ENCODE measurements at places on chromosomes 6 and 20.

GRCh38 chr6:167712731-167713475 lies 113.8 kb upstream of the AFDN start:
- no peak for DNase-seq

- DNase-seq: no peak
These were observed at the start of gene PTPRT for GRCh38 chr20:43189554-43190331. PTPRT (minus strand) TSS chr20:43189906; CDS start chr20:43189733, 173 bp downstream.

GRCh38 chr6:134868812-134869211 lies 81.1 kb downstream of the ALDH8A1 start:
- no peak for DNase-seq

DNA sequence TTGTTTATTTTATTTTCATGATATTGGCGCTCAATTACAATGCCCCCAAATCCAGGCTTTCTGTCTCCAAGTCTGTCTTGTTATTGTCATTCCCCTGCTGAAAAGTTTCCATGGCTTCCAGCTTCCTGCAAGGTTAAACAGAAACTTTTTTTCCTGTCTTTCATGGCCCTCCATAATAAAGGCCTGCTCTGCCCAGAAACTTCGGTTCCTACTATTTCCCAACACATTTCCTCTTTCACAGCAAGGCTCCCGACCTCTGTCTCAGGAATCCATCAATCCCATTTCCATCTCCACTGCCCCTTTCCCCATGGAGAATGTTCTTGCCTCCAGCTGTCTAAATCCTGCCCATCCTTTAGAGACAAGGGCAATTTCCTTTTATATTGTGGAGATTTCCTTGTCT lies 365.2 kb upstream of the JARID2 start:
- DNase-seq: no peak

GRCh38 chr20:63864545-63864977 lies 509 bp upstream of the TPD52L2 start:
- no peak for DNase-seq

DNA sequence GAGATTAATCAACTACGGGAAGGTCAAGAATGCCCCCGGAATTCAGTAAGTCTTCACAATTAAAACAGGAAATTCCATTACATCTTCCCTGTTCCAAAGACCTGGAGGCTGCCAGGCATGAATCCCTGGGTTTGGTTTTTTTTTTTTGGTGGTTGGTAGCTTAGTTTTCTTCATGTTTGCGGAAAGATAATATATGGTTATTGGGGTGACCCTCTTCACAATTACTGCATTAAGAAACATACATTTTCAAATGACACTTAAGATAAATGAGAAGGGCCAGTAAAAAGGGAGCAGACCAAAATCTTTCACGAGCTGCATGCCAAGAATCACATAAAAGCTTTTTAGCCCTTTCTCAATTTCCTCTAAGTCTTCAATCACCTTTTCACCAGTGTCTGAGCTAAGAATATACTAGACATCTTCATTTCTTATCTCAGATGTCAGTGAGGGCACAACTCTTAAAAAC lies 64.0 kb downstream of the KIF13A start:
- DNase-seq: no peak

DNA sequence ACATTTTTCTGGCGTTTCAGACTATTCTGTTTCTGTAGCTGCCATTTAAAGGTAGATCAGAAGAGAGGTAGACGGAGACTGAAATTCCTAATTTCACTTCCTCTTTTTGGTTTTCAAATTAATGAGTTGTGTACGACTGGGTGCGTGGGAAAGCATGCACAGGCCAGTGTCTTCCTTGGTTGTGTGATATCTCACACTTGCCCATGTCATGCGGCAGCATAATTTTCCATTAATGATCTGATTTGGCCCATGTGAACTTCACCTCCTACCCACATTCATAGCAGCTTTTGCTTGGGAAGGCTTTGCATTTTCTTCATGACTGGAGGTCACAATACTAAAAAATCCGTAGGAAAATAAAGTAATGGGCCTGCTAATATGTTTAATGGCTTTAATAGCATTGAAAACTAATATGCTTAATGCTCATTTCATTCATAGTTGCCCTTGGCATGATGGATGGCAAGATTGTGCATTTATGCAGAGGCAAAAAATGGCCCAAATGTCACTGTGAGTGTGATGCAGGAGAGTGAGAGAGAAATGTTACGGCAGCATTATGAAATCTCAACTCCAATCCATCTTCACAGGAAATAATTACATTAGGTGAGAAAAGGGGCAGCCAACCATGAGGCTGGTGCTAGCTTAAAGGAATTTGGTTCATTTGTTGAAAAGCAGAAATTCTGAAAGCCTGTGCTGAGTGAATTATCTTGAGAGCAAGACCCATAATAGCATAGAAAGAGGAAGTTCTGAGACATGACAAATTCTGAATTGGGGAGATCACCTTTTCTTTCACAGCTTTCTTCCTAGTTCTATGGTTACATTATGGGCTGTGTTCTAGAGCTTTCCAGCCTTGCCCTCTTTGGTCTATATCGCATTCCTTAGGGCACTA lies 69.0 kb upstream of the UST start:
- DNase-seq: no peak

GRCh38 chr6:268394-268935 lies 23.8 kb upstream of the DUSP22 start:
- no peak for DNase-seq

GRCh38 chr20:50885068-50885467 lies 46.2 kb downstream of the ADNP start:
- DNase-seq: no peak

DNA sequence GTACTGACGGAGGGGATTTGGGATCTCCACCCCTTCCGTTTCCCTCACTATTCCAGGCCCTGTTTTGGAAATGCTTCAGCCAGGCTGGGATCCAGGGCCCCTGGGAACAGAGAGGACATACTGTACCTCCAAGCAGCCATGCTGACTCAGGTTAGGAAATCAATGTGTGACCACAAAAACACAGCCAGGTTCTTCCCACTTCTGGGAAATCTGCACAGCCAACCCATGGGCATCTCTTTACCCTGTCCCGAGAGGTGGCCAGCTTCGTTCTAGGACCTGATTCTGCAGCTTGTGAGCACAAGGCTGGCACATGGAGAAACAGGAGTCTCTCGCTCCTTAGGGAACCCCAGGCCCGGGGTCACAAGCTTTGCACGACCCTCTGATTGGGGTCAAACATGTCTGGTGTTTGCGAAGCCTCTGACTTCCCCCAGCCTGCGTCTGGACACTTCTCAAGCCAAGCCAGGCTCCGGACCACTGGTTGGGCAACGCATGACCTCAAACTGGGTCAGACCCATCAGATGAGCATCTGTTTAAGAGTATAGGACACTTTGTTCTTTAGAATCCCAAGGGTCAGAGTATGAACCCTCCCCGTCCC lies 8.3 kb upstream of the TTPAL start:
- DNase-seq: no peak

- DNase-seq: no peak
These were observed 252.9 kb upstream of the KCNG1 start for GRCh38 chr20:51275826-51276225.

DNA sequence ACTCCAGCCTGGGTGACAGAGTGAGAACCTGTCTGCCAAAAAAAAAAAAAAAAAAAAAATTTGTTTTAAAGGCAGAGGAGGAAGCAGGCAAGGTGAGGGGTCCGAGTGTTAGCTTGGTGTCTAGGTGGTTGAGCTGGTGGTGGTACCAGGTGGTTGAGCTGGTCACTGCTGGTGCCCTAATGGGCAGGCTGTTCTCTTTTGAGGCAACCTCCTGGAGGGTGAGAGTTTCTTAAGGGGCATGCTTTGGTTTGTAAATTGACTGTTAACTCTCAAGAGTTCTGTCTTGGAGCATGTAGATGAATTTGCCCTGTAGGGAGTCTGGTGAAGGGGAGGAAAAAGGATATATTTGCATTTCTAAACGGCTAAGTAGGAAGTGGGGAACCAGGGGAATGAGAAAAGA lies 52.7 kb downstream of the BANF2 start:
- no peak for DNase-seq

- DNase-seq: no peak
These were observed 25.3 kb upstream of the ZNFX1 start for GRCh38 chr20:49303065-49303552.

DNA sequence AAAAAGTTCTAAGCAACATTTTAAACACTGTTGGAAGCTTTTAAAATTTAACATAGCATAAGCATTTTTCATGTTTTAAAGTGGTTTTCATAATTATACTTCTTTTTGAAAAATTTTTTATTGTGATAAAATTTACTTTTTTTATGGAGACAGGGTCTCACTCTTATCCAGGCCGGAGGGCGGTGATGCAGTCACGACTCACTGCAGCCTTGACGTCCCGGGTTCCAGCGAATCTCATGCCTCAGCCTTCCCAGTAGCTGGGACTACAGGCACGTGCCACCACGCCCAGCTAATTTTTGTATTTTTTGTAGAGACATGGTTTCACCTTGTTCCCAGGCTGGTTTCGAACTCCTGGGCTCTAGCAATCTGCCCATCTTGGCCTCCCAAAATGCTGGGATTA lies 46.1 kb upstream of the TULP4 start:
- DNase-seq: no peak

DNA sequence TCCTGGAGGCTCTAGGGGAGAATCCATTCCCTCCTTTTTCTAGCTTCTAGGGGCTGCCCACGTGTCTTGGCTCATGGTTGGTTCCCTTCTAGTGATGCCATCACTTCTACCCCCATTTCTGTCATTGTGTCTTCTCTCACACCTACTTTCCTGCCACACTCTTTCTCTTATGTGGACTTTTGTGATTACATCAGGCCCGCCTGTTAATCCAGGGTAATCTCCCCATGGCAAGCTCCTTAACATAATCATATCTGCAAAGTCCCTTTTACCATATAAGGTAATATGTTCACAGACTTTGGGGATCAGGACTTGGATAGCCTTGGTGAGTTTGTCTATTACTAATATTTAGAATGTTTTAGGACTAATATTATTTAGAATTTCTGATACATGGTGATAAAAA lies 111.9 kb downstream of the DNAH8 start:
- no peak for DNase-seq

GRCh38 chr6:47145212-47145611 lies 103.1 kb upstream of the ADGRF1 start:
- DNase-seq: no peak

Data from NCI-H1436 (cell line).